ENCODE measurements at places on chromosomes 6 and 20.
A peak's percentile ranks its signal among the peaks of the same experiment; 100 is the strongest.

DNA sequence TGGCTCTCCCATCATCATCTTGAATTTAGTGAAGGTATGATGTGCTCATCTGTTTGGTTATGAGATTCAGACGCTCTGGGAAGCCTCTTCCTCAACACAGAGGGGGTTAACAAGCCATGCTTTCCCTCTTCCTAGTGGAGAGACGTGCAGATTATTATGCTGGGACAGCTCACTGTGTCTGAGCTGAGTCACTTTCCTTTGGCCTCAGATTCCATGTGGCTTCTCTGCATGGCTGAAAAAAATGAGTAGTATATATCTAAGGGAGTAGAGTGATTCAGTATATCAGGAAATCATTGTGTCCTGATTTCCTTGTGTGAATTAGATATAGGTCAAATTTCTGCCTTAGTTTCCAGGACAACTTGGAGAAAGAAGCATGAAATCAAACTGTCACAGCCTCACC is 52.6 kb downstream of the FIG4 start:
- DNase-seq = no peak

- no peak for DNase-seq
These were observed 1.4 kb upstream of the MAN1A1 start for GRCh38 chr6:119350952-119351372.

DNA sequence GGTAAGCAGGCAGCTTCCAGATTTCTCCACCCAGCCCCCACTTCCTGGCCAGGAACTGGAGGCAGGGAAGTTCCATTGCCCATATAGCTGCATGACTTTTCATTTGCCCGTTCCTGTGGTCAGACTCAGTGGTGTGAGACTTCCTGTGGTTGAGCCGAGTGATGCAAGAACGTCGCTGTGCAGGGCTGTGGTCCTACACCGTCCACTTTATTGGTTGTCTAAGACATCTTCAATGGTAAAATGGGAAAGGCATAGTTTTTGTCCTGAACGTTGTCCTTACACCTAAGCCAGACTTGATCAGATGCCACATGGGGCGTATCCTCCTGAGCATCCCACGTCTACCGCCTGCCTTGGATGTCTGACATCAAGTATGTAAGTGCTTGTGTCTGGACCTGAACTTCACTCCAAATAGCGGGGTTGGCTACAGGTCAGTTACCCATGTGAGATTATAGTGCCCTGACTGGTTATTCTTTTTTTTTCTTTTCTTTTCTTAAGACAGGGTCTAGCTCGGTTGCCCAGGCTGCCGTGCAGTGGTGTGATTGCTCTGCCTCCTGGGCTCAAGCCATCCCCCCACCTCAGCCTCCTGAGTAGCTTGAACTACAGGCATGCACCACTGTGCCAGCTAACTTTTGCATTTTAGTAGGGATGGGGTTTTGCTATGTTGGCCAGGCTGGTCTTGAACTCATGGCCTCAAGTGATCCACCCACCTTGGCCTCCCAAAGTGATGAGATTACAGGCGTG is 25.9 kb upstream of the GTSF1L start:
- no peak for DNase-seq

DNA sequence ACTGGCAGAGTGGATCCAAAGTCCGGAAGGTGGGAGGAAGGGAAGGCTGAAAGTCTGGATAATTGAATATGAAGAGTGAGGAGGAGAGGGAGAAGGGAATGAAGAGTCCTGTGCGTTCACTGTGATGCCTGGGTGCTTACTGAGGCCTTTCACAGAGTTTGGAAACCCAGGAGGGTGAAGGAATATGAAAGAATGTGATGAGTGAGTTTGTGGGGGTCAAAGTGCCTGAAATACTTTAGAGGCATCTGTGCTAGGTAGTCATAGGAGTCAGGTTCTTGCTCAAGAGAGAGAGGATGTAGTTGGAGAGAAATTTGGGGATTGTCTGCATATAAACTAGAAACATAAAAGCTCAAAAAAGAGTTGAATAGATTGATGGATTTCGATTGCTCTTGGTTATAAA is 20.7 kb downstream of the NKX2-4 start:
- no peak for DNase-seq

- no peak for DNase-seq
These were observed 41.7 kb upstream of the CITED2 start for GRCh38 chr6:139416146-139416545.

- DNase-seq = no peak
These were observed 293.9 kb downstream of the QKI start for GRCh38 chr6:163708466-163708865.

DNA sequence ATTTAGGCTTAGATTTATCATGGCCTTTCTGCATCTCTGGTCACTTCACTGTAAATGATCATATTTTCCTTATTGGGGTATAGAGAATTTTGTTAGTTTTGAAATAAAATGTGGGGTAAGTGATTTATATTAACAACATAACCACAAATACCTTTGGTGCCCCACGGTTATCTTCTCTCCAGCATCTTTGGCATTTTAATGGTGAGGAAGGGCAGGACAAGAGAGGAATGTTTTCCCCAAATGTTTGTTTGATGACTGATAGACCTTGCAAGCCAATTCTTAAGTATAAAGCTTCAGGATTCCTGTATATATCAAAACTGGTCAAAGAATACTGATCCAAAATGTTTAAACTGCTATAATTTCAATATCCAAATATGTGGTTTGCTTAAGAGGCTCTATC is 171.6 kb upstream of the SMLR1 start:
- no peak for DNase-seq

DNA sequence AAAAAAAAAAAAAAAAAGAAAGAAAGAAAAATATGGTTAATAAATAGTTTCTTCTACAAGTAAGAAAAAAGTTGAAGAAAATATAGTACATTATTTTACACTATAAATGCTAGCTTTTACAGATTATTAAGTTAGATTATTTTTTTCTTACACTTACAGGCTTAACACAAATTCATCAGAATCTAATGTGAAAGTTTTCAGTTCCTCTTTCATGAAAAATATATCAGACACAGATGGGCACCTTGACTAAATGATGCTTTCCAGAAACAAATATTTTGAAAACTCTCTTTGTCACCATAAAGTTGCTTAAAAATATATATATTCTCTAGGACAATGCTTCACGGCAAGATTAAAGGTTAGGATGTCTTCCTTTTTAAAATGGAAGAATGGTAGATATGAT is 321.8 kb upstream of the HSF2 start:
- no peak for DNase-seq

GRCh38 chr6:107832151-107833056 is 8.3 kb upstream of the SCML4 start:
- DNase-seq = no peak

GRCh38 chr6:169106176-169106575 is 147.5 kb downstream of the THBS2 start:
- no peak for DNase-seq

GRCh38 chr6:57127763-57128162 is 37.8 kb downstream of the ZNF451 start:
- DNase-seq = no peak

DNA sequence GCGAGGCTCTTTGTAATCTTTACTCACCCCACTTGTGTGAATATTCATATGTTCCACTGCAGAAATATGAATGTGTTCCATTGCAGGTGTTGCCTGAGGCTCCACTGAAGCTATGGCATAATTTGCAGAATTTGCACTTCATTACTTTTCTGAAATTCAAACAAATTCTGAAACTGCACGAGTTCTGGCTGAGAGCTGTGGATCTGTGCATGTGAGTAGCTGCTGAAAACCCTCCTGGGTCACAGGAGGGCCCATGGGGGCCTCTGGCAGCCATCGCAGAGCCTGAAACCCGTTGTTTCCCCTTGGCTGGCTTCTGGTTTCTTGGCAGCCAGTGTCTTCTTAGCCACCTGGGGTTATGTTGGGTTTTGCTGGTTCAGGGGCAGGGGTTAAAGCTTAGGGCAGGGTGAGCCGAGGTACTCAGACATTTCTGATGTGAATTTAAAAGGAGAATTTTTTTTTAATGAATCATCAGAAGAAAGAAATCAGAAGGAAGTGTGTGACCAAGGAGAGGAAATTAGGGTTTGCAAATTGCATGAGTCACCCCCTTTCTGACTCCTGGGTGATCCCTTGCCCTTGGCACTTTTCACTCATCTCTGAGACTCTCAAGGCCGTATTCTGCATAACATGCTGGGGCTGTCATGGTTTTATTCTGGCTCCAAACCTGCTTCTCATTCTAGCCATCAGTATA is 40.6 kb downstream of the TOX2 start:
- DNase-seq = peak; percentile 23

- no peak for DNase-seq
These were observed 231.3 kb downstream of the ERMARD start for GRCh38 chr6:169982461-169983386.

- DNase-seq = no peak
These were observed 208.1 kb upstream of the PROKR2 start for GRCh38 chr20:5524896-5525295.

- no peak for DNase-seq
These were observed 166.3 kb downstream of the KCNQ5 start for GRCh38 chr6:72788188-72788587.

DNA sequence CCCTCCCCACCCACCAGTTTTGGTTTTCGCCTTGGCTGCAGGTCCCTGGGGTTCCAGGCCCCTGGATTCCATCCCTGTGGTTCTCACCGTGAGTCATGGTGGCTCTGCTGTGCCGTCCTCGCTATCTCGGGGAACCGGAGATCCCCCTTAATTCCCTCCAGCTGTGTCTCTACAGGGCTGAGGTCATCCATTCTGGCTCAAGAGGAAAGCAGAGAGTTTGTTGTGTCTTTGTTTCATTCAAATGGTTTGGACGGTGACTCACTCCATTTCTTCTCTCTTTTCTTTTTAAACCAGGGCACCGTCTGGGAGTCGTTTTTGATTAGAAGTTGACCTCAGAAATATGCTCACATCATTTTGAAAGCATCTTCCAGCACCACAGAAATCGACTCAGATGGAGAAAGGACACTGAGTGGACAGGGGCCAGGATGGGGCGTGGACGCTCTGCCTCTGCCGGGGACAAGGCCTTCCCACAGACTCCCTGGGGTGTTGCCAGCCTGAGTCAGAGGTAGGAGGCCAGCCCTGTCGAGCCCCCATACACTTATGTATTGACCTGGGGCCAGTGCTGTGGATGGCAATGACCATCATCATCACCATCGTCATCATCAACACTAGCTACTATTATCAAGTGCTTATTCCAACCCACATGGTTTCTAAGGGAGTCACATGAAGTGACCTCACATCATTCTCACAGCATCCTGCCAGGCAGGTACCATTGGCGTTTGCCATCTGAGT is 176.2 kb downstream of the NFATC2 start:
- no peak for DNase-seq

DNA sequence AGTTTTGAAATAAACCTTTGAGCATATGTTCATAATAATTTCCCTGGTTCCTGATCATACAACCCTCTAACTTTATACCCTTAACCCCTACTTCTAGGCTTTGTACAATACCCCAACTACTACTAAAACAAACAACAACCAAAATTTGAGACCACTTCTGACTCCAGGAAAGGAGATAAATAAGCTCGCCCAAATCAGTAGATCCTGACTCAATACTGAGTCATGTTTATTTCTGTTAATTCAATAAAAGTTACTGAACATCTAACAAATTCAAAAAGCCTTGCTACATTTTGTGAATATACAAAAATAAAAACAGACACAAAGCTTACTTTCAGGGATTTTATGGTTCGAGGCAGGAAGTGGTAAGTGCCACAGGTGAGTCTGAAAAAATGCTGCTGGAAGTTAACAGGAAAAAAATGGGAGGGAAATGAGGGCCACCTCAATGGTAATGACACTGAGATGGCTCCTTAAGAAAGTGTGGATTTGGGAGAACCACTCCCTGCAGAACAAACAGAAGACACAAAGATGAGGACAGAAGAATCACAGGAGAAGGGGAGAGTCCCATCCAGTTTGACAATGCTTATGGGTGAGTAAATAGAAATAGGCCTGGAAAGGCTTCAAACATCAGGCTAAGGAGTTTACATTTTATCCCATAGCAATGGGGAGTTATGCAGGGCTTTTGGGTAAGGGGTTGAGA is 63.4 kb downstream of the DST start:
- DNase-seq = no peak

- no peak for DNase-seq
These were observed 15.0 kb upstream of the TGM6 start for GRCh38 chr20:2365666-2366065.

GRCh38 chr20:34129518-34130162 is 17.6 kb upstream of the EIF2S2 start:
- DNase-seq = no peak

DNA sequence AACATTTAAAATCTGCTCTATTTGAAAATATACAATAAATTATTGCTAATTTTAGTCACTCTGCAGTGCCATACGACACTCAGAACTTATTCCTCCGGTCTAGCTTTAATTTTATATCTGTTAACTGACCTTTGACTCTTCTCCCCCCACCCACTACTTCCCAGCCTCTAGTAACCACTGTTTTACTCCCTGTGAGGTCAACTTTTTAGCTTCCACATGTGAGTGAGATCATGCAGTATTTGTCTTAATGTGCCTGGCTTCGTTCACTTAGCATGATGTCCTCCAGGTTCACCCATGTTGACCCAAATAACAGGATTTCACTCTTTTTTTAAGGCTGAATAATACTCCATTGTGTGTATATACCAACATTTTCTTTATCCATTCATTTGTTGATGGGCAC is 80.8 kb downstream of the RPP40 start:
- no peak for DNase-seq

GRCh38 chr6:143543435-143543834 is 31.9 kb upstream of the FUCA2 start:
- no peak for DNase-seq

DNA sequence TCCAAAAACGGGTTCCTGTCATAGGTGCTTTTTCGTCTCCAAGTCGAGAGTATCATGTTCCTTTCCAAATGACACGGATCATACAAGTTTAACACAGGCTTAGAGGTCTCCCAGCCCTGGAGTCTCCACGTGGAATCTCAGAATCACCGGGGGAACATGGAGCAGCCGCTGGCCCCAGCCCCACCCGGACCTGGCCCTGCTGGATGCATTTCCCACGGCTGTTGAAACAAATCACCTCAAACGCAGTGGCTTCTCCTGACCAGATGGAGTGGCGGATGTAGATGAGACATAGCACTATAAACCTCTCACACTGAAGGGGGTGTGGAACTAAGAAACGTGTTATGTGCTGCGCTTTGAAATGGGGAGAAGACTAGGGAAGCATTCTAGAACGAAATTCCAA is 70.0 kb upstream of the FRMD1 start:
- no peak for DNase-seq

- DNase-seq = no peak
These were observed 32.1 kb downstream of the TXNDC5 start for GRCh38 chr6:7878401-7878964.

- DNase-seq = no peak
These were observed 141.8 kb downstream of the FARS2 start for GRCh38 chr6:5403076-5403475.

DNA sequence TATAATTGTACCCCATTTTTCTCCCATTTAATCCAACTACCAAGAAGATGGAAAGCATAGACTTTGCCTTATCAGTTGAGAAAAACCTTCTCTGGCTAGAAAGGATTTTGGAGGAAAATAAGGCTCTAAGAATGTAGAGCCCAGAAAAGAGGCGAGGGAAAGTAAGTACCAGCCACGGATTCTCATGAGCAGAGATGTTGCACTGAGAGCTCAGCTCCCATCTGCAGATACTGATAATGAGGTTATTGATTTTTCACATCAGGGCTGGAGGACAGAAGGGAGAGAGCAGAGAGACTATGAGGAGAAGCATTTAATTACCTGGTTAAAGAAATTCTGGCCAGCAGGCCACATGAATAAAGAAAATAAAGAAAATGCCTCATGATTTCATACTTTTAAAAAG is 104.4 kb upstream of the FAM184A start:
- no peak for DNase-seq
